ENCODE measurements at places on chromosomes 4 and X.

- DNase-seq: no peak
These were observed 811.4 kb upstream of the HS3ST1 start for GRCh38 chr4:12239897-12240636.

- no peak for DNase-seq
These were observed 85.4 kb downstream of the ADGRG4 start for GRCh38 chrX:136386173-136386572.

- DNase-seq: no peak
These were observed 184.1 kb upstream of the LNX1 start for GRCh38 chr4:53775381-53775780.

GRCh38 chr4:153890761-153891160 is 101.9 kb upstream of the SFRP2 start:
- DNase-seq: no peak

DNA sequence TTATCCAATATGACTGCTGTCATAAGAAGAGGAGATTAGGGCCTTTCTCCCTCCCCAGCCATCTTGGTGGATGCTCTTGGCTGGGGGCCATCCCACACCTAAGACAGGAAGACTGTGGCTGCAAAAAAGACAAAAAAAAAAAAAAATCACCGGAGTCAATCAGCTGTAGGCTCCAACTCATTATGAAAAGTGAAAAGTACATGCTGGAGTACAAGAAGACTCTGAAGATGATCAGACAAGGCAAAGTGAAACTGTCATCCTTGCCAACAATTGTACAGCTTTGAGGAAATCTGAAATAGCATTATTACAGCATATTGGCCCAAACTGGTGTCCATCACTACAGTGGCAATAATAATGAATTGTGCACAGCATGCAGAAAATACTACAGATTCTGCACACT is 5.2 kb downstream of the EGFL6 start:
- DNase-seq: no peak

Measured in GM19239 (cell line).